ENCODE measurements at places on chromosomes 7 and 10.

DNA sequence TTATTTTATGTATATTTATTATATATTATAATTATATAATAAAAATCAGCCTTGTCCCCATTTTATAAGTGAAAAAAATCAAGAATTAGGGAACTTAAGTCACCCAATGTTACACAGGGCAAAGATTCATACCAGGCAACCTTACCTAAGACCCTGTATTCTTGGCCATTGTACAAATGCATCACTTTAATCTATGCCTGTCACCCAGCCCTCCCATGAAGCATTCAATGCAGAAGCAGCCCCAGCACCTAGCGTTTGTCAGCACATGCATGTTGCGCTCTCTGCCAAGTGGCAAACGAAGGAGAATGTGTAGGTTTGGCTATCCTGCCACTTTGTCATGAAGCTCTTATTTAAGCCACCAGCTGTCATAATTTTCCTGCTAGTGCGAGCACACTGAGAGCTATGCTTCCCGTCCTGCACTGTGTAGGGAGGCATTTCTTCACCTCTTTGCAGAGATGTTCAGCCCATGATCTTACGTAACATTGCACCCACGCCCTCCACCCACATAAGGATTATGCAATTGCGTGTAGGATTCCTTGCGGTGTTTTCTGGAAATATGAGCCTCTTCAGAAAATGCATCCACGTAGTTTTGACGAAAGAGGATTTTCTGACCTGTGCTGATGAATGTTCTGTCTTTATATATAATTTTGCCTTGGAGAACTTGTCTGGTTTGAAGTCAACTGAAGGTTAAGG lies 7.7 kb upstream of the COBL start:
- no peak for DNase-seq

GRCh38 chr7:142811154-142811737 lies 40.5 kb downstream of the PRSS2 start:
- no peak for DNase-seq

DNA sequence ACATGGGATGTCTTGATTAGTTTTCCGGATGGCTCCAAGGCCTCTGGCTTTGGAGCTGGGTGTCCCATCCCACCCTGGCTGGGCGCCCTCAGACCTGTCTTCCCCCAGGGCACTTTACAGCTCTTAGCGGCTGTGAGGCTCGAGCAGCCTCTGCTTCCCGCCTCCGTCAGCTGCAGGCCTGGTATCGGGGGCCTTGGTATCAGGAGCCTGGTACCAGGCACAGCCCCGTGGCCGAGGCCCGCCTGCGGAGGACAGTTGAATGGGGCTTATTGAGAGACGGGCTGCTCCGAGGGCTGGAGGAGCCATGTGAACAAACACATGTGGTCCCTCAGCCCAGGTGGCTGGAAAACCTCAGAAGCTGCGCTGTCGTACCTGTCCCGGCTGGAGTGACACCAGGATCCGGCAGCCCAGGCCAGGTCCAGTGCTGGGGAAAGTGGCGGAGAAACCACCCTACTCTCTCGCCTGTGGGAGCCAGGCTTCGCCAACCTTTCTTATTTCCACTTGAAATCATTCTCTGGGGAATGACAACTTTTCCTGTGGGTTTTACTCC lies 23.9 kb upstream of the AP5Z1 start:
- DNase-seq, result no peak

GRCh38 chr7:148255333-148255732 lies 335.2 kb upstream of the C7orf33 start:
- DNase-seq, result no peak

DNA sequence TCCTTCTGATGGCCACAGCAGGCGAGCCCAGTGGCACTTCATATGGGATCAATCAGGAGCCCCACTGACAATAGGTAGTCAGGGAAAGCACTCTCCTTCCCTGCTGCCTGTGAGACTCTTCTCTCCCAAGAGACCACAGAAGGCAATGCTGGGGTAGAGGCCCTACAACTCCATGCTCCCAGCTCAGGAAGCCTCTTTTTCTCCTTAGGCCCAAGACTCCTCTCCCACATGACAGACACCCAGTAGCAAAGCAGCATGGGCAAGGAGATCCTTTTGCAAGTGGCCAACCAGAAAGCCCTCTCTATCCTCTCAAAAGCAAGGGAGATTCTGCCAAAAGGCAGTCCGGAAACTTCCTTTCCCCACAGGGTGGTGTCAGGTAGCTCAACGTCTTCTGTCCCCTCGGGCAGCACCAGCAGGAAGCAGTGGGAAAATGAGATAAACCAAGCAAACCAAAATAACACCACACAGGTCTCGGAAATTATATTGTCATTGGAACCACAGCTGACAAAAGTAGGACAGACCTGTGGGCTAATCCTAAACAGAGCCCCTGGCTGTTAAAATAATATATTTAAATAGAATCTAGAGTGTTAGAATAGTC lies 172.7 kb upstream of the GDF10 start:
- no peak for DNase-seq

GRCh38 chr10:23974746-23975272 lies 234.1 kb upstream of the KIAA1217 start:
- DNase-seq, result no peak

DNA sequence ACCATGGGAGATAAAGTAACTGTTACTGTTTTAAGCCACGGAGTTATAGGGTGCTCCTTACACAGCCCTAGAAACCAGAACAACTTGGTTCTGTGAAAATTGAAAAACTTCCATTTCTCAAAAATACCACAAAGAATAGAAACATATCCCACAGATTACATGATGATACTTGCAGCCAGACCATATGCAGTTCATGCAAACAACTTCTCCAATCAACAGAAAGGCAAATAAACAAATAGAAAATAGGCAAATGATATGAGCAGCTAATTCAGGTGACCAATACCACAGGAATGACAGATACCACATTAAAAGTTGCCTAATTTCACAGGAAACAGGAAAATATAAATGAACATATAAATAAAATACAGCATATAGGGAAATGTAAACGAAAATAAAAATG lies 297.5 kb downstream of the HTR7 start:
- no peak for DNase-seq

DNA sequence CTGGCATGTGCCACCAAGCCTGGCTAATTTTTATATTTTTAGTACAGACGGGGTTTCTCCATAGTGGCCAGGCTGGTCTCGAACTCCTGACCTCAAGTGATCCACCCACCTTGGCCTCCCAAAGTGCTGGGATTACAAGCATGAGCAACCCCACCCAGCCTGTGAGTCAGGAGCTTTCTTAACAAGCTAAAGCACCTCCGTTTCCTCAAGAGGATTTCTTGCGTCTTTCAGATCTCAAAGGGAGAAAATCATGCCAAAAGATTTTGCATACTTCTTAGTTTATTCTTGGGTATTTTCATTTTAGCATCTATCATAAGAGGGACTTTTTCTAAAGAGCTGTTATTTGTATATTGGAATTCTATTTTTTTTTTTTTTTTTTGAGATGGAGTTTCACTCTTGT lies 47.9 kb upstream of the FOXK1 start:
- DNase-seq, result no peak

GRCh38 chr7:97772045-97772901 lies 40.4 kb downstream of the TAC1 start:
- no peak for DNase-seq

GRCh38 chr7:147564786-147565476 lies 1025.6 kb upstream of the C7orf33 start:
- DNase-seq, result no peak

- no peak for DNase-seq
Observed at GRCh38 chr10:110576220-110576619, 8.7 kb downstream of the SMC3 start.

DNA sequence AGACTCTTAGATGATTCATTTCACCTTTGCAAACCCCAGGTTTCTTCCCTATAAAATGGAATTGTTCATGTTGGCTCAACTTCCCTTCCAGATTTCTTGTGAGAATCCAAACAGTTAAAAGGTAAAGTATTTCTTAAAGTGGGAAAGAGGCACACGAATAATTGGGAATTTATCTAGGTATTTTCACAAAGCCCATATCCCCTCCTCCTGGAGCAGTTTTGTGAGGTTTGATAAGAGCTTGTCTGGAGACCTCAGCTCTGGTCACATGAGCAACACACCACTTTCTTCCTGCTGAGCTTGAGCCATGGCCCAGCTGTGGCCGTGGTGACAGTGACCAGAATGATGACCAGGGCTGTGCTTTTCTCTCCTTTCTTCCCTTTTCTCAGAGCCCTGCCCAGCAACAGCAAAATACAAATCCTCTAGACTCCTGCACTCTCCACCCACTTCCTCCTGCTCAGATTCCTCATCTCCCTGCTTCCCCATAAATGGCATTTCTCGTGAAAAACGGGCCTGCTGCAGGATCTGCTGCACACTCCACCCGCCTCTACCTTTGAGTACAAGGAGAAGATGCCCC lies 87.7 kb downstream of the PIK3CG start:
- no peak for DNase-seq

DNA sequence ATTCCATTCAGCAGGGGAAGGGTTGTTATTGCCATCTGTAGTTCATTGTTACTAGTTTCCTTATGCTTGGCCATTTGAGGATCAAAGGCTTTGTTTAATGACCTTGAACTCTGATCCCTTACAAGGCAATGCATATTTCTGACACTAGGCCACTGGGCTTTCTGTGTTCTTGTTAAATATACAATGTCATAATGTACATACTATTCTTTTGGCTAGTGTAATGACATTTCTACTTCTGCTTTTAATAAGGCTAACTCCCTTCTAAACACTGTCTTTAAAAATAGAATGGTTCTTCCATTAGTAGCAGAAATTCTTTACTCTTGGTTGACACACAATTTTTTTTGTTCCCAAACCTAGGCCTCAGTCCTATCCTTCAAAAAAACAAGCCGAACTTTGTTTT lies 86.6 kb downstream of the BBS9 start:
- DNase-seq, result no peak

GRCh38 chr7:574661-575395 lies 55.2 kb upstream of the PDGFA start:
- no peak for DNase-seq

- DNase-seq, result no peak
Observed at GRCh38 chr10:97575127-97575668, 2.6 kb downstream of the ANKRD2 start.

- no peak for DNase-seq
Observed at GRCh38 chr7:148623586-148624282, 33.2 kb downstream of the C7orf33 start.

GRCh38 chr7:115044224-115044623 lies 122.3 kb downstream of the MDFIC start:
- no peak for DNase-seq

GRCh38 chr10:1968257-1969033 lies 231.1 kb upstream of the ADARB2 start:
- no peak for DNase-seq

DNA sequence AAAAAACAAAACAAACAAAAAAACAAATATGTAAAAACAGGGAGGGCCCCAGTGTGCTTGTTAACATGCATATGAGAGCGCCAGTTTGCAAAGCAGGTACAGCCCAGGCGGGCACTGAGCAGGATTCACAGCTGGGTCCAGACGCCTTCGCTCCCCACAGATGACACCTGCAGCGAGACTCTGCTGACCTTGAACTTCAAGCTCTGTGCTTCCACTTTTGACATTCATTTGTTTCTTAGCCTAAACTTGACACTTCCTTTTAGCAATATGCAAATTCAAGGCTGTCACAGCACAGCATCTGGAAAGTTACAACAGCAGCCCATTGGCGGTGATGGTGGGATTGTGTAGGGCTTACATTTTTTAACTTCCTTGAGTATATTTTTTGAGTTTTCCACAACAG lies 88.8 kb upstream of the TNS3 start:
- no peak for DNase-seq

DNA sequence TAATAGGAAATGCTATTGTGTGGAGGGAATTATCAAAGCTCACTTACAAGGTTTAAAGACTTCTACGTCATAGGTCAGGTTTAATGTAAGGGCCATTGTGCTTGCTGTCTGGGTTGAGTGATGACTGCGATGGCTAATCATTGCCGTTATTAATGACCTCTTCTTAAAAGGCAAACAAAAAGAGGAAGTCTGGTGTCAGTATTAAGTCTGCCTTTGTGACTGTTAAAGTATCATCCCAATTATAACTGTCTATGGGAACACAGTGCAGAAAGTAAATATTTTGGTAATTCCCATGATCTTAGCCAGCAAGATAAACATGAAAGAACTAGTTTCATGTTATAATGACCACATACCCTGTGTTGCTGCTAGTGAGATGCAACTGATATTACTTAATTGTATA lies 382.4 kb downstream of the BBS9 start:
- no peak for DNase-seq

DNA sequence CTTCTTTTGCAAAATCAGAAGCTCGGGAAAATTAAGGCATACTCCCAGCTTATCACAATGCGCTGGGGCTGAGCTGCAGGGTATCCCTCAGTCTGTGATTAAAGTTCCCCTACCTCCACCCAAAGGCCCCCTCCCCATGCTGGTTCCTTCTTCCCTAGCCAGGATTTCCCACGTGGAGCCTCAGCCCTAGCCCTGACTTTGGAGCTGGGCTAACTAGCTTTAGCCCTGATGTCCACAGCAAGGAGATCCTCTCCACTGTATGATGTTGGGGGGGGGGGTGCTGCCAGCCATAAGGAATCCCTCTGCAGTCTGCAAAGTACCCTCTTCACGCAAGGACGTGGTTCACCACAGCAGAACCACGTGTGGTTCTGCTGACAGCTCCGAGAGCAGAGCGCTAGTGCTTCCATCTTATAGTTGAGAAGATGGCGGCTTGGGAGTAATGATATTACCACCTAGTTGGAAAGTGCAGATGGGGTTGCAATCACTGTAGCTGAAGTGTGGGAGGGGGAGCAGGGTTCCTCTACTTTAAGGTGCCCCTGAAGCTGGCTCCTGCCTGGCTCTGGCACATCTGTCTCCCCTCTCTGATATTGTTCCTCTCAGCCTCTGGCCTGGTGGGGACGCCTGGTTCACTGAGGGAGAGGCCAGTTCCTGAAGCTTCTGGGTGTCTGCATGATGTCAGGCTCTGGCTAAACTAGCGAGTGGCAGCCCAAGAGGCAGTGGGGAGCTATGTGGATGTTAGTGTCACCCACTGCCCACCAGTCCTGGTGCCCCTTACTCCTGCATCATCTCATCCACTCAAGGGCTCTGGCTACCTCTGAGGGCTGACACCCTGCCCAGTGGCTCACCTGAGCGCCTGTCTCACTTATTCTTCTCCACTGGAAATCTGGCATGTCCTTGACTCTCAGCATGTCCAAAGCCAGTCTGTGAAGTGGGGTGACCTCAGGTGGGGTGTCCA lies 270.7 kb downstream of the RPS24 start:
- DNase-seq, result peak; percentile 14

- no peak for DNase-seq
Observed at GRCh38 chr10:88565072-88565471, 18.0 kb downstream of the RNLS start.

DNA sequence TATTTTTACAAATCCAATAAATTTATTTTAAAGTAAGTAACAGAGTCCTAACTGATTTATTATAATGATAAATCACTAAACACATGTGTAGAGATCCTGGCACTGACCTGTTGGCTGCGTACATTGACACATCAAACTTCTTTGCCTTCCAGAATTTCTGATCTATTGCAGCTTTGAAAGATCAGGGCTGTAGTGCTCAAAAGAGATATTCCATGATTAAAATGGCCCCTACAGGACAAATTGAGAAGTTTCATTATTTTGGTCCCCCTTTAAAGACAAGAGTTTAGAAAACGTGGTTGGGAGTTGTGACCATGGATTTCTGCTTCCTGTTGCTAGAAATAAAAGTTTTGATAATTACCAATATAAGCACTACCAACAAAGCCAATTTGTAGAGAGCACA lies 87.7 kb upstream of the PDK4 start:
- DNase-seq, result no peak

GRCh38 chr7:132650498-132650897 lies 74.2 kb upstream of the PLXNA4 start:
- no peak for DNase-seq
